Osteoblast (primary cell): ENCODE measurements at places on chromosomes 6 and 20. TPM values are rescaled to one million over a fixed set of nuclear protein-coding genes. Genes with fewer than 3 reads are reported as not detected.

Gene TSBP1
- not detected in 2 replicates for total RNA-seq

Gene CALHM6
- total RNA-seq, result 0.72 and 0.88 TPM in 2 replicates

Gene RBM24
- 0.59 and 1.4 TPM in 2 replicates for total RNA-seq

Gene SLC22A7
- not detected in 2 replicates for total RNA-seq

Gene ELOVL4
- 6.8 and 7.6 TPM in 2 replicates for total RNA-seq

Gene IYD
- total RNA-seq, result not detected in 2 replicates

Gene CFAP206
- total RNA-seq, result 0.36 and 0.88 TPM in 2 replicates

Gene CALHM4
- not detected in 2 replicates for total RNA-seq

Gene HIVEP2
- total RNA-seq, result 30.4 and 57.8 TPM in 2 replicates

Gene FRK
- 1.1 and 1.2 TPM in 2 replicates for total RNA-seq

Gene MYT1
- not detected in 2 replicates for total RNA-seq

Gene TFAP2A
- under 0.01 and 0.36 TPM in 2 replicates for total RNA-seq

Gene TCP11
- 0.29 and 0.72 TPM in 2 replicates for total RNA-seq

Gene HCK
- 0.36 TPM in 1 of 2 replicates, not detected in the other for total RNA-seq

Gene PNLDC1
- total RNA-seq, result 0.29 TPM in 1 of 2 replicates, not detected in the other
